NCI-H1048 (cell line): ENCODE measurements at places on chromosomes 16 and 17.

DNA sequence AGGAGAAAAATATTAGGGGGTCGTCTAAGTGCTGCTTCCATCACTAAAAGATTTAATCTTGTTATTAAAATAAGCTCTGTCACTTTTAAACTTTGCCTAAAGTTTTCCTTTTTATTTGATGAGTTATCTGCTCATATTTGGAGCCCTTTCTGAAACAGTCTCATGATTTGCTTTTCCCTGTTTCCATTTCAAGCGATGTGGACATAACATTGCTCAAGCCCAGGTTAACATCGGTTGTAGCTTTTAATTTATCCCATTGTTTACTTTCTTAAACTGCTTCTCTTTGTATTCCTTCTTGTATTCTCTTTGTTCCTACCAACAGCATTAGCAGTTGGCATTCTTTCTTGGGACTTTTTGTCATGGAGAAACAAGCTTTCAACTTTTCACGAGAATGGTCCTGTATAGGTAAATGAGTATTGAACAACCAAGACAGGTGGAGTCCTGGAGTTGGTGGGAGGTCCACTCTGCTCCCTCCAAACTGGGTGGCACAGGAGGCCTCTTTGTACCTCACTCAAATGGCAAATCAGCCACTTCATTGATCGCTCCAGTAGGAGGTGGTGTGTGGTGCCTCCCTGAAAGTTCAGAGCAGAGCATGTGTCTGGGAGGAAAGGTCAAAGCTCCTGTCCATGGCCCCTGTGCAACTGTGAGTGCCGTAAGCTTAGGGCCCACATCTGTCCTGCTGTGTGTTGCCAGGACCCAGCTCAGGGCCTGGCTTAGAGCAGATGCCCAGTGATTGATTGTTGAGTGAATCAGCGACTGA lies 107.0 kb downstream of the CYLD start:
- DNase-seq = no peak

DNA sequence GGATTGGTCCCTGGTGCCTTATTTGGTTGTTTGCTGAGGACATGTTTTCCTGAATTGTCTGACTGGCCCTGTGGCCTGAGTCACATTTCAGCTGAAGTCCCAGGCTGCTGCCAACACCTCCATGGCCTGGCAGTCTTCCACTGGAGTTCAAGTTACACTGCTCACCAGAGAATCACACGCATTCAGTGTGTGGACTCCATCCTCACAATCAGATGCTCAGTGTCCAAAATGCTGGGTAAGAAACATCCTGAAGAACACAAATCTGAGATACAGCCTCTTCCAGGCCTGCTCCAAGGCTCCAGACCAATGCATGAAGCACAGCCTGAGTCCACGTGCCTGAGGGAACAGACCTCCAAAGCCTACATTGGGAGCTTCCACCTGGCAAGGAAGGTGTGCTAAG lies 19.2 kb downstream of the CD300LB start:
- no peak for DNase-seq

DNA sequence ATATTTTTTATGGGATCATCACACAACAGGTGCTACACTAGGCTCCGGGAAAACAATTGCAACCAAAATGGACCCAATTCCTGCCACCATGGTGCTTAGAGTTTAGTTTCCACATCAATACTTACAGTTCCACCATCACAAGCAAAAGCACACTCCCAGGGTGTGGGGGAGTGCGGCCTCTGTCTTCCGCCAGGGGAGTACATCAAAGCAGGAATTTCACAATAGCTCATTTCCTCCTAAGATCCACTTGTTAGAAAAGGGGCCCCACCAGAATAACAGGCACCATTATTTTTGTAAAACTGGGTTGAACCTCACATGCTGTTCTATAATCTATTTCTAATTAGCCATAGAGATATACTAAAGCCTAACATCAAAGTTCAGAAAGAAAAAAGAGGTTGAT lies 44.3 kb upstream of the PSMD7 start:
- DNase-seq = no peak

- DNase-seq = no peak
Observed at GRCh38 chr17:69213059-69213813, 15.4 kb downstream of the ABCA10 start.

- DNase-seq = no peak
Observed at GRCh38 chr16:61820398-61820797, 215.8 kb downstream of the CDH8 start.

GRCh38 chr17:51261024-51261963 lies 948 bp downstream of the UTP18 start:
- DNase-seq = no peak

DNA sequence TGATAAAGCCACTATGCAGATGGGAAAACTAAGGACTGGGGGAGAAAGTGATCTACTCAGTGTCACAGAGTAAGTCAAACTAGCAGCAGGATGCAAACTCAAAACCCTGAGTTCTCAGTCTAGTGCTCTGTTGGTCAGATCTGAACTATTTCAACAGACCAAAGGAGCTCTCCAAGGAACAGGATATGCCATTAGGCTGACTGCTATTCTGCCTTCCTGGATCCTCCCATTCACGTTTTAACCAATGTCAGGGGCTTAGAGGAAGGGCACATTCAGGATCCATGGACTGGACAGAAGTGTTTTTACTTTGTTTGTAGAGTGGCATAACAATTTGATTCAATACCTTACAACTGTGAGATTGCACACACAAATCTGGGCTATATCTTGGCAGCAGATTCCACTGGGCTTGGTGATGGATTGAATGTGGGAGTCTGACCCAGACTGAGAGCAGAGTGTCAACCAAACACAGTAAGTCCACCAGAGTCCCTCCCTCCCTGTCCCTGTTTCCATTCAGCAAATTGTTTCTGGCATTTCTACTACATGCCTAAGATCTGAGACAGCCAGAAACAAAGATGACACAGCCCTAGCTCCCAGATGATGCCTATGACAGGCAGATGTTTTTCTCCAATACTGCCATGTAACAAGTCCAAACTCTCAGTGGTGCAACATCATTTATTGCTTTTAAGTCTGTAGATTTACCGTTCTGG lies 337.8 kb upstream of the CDH5 start:
- DNase-seq = no peak

DNA sequence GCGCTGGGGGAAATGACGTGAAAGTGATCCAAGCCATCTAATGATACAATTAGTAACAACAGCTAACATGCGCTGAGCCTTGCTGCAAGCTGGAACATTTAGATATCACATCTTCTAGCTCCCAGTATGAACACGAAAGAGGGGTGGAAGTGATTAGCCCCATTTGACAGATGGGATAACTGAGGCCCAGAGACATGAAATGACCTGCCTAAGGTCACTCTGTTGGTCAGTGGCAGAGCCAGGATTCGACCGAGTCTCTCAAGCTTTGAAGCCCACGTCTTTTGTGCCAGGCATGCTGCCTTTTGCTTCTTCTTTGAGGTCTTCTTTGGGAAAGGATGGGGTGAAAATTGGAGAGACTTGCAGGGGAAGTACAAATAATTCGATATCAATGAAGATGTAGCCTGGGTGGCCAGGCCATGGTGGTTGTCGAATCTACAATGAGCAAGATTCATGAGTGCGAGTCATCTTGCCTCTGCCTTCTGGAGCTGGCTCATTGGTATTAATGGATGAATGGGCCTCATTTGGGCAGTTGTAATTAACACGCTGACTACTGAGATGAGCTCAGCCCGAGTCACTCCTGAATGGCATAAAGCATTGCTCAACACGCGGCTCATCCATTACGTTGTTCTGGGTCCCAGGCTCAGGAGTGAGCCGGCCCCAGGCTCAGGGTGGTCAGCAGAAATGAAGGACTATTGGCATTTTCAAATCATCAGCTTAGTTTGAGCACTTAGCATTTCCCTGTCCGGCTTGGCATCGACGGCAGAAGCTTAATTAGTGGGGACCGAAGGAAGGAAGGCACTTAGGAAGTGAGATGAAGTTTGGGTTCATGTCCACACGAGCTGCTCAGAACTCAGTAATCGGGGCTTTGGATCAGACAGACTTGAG lies 28.0 kb upstream of the GPRC5B start:
- DNase-seq = no peak

- no peak for DNase-seq
Observed at GRCh38 chr17:66398617-66399016, 96.2 kb downstream of the PRKCA start.

DNA sequence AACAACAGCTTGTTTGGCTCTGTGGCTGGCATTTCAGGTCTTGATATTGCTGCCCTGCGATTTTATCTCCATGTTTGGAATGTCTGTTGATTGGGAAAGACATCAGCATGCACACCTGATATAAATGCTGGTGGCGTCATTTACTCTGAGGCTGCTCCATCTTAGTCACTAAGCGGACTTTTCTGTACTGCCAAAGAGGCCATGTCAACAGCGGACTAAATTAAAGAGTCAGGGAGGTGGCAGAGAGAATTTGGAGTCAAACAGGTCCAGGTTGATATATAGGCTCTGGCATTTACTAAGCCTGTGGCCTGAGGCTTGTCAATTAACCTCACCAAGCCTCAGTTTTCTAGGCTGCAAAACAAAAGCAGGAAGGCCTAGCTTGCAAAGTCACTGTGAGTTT lies 6.2 kb downstream of the RBFOX1 start:
- DNase-seq = no peak

DNA sequence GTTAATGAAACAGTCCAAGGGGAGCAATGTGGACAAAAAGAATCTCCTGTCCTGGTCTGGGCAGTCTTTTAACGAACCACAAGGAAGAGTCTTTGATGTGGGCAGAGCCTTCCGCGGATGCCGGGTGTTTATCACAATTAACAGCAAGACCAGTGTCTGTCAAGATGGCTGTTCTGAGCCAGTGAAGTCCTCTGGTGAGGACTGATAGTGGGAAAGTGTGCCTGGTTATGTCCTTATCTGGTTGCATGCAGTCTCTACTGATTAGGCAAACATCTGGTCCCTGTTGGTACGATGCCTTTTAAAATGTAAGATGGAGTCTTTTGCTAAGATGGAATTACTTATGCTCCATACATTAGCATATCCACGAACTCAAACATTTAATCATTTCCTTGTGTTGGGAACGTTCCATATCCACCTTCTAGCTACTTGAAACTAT lies 88.5 kb downstream of the ZNF18 start:
- no peak for DNase-seq

GRCh38 chr17:50920891-50921586 lies 54.9 kb upstream of the TOB1 start:
- DNase-seq = no peak

DNA sequence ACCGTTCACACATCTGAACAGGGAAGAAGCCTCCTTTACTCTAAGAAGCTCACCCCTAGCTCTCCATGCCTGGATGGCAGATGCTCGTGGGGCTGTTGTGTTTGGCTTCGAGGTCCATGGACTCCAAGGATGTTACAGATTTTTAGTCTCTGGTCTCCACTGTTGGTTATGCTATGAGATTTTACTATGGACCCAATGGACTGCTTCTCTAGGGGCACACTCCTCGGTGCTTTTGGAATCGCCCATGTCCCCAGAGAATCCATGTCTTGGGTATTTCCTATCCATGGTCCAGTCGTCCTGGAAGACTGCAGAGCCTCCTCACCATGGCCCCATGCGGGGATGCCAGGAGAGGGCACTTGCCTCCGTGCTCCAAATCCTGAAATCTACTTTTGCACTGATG lies 83.4 kb downstream of the KCNJ12 start:
- DNase-seq = no peak
